MG63 (cell line): ENCODE measurements at places on chromosomes 4 and X. TPM values are rescaled to one million over a fixed set of nuclear protein-coding genes. Genes with fewer than 3 reads are reported as not detected.

- no peak for DNase-seq
Measured at GRCh38 chrX:20454117-20454516, 187.4 kb upstream of the RPS6KA3 start.

- no peak for DNase-seq
Measured at GRCh38 chr4:76569706-76570105, 134.7 kb downstream of the SHROOM3 start.

GRCh38 chr4:110062166-110062565, 136.2 kb downstream of the ELOVL6 start:
- no peak for DNase-seq

Gene SHROOM4
- total RNA-seq = 0.03 and 0.15 TPM in 2 replicates

Gene PCDH7
- not detected in 2 replicates for total RNA-seq

Gene F9
- not detected in 2 replicates for total RNA-seq
